Coronary artery (tissue), 2 donors: ENCODE measurements at places on chromosomes 6 and 20.

- no peak for DNase-seq
Measured at GRCh38 chr20:22582964-22583772, 1.2 kb downstream of the FOXA2 start.

DNA sequence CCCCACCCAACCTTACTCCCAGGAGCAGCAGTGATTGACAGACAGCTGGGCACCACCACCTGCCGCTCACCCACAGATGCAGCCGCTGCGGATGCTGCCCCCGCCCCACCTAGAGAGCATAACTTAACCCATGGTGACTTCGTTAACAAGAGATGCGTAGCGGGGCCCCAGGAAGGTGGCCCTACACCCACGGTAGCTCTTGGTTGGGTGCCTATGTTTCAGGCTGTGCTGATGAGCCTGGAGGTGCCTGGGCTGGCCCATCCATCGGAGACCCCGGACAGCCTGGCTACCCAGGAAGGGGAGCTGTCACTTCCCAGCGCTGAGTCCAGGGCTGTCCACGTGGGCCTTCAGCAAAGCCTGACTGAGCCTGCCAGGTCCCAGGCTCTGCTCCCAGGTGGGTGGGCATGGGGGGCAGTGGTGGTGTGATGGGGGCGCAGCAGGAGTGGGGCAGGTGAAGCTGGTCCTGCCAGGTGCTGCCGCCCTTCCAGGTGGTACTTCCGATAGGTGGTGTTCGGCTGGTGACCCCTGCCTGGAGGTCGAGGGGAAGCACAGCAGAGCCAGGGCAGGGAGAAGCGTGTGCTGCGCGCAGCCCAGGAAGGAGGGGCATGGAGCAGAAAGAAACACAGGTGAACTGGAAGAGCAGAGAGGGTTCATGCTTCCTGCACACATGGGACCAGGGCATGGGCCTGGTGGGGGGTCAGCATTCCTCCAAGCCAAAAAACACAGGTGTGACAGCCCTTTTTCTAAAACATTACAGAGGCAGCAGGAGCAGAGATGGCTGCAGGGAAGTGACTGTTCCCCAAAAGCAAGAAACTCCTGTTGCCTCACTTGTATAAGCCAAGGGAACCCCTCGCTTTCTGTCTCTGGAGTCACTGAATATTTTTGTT is 56.9 kb downstream of the SYNJ2 start:
- DNase-seq: peak; percentile 1

- no peak for DNase-seq
Measured at GRCh38 chr20:63425846-63426485, 46.5 kb downstream of the KCNQ2 start.

GRCh38 chr20:56579301-56579710 is 46.3 kb downstream of the FAM209B start:
- no peak for DNase-seq

DNA sequence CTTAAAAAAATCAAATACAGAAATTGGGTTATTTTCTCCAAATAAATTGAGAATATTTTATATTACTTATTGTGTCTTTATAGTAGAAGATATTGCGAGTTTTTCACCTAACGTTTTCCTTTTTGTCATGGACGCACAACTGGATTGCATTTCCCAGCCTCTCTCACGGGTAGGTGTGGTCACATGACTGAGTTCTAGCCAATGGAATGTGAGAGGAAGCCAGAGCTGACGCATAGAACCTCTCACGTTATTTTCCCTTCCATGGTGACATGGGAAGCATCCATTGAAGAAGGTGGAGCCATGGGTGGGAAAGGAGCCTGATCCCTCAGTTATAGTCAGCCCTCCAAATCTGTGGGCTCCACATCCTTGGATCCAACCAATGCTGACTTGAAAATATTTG is 155.9 kb upstream of the UST start:
- no peak for DNase-seq

GRCh38 chr20:50292591-50293283 is 102.1 kb downstream of the CEBPB start:
- DNase-seq: peak; percentile 94

DNA sequence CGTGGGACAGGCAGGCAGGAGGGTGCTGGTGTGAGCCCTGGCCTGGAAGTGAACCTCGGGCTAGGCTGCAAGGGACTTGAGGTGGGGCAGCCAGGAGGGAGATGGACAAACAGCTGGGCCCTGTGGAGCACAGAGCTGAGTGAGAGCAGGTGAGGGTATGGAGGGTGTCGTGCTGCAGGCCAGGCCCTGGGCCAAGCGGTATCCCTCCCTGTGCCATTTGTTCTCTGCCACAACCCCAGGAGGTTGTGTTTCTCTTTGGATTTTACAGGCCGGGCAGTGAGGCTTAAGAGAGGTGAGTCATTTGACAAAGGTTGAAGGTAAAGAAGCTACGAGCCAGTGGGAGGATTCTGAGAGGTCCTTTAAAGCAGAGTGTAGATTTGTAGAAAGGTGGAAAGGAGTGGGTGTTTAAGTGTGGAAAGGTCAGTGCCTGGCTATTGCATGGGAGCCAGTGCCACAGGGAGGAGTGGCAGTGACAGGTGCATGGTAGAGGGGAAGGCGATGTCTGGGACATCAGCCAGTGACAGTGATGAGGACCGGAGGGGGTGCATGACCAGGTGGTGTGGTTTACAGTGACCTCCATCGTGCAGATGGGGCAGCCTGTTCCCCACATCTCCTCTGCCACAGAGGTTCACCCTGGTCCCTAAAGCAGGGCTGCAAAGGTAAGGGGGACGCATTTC is 39.8 kb downstream of the GMPR start:
- DNase-seq: no peak

DNA sequence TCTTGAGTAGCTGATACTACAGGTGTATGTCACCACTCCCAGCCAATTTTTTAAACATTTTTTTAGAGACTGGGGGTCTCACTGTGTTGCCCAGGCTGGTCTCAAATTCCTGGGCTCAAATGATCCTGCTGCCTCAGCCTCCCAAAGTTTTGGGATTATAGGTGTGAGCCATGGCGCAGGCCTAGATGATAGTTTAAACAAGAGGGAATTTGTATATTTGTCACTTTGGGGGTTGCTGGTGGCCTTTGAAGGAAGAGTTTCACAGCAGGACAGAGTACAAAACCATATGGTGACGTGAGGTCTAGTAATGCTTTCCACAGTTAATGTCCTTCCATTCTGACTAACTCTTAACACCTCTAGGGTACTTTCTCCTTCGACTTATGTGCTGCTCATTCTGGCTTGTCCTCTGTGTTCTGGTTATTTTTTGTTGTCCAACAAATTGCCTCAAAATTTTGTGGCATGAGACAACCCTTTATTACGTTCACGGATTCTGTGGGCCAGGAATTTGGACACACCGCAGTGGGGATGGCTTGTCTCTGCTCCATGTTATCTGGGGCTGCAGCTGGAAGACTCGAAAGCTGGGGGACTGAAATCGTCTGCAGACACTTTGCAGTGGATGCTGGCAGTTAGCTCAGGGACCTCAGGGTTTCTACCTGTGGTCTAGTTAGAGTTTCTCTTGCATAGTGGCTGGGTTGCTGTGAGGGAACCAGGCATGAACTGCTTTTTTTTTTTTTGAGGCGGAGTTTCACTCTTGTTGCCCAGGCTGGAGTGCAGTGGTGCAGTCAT is 23.0 kb upstream of the IER3 start:
- no peak for DNase-seq

- no peak for DNase-seq
Measured at GRCh38 chr6:20700375-20700774, 166.1 kb downstream of the CDKAL1 start.

DNA sequence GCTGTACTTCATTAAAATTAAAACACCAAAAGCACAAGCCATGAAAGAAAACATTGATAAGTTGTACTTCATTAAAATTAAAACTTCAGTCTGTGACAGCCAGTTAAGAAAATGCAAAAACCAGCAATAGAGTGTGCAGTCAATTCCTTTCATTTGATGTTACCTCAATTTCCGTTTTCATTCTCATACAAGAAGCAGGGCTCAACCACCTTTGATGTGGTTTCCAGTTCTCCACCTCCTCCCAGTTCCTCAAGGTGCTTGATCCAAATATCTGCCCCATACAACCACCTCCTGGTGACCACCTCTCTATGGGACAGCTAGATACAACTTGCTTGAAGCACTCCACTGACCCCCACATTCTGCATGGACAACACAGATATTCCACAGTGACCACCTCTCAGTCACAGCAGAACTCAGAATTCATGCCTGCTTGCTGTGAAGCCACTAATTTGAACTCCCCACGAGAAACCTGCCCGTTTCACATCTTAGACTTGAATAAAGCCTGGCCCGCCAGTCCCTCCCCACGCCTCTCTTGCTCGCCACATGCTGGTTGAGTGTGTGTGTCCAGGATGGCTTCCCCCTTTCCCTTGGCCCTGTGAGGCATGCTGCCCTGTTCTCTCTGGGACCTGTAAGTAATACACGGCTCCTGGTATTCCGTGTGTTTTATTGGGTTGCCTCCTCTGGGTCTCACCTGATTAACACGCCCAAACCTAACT is 66.1 kb downstream of the FAM50B start:
- DNase-seq: no peak

DNA sequence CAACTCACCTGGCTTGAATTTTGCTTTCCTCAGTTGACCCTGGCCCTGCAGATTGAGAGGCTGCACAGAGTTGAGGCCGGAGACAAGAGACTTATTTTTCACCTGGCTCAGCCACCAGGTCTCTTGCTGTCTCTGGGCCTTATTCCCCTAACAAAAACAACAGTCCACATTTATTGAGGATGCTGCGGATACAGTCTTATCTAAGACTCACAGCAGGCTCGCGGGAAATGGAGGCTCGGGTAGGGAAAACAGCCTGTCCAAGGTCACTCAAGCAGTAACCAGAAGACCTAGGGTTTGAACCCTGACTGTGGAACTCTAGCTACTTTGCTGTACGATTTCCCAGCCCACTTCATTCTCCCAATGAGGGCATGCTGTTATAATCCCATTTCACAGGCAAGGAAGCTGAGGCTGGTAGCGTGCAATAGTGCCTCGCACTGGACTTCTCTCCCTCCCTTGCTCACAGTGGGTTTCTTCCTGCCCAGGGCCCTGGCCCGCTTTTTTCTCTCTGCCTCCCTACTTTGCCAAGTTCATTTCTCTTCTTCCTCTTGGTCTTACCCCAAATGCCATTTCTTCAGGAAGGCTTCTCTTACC is 57.7 kb downstream of the RBM38 start:
- DNase-seq: no peak

GRCh38 chr20:8389381-8390036 is 257.4 kb downstream of the PLCB1 start:
- DNase-seq: no peak

DNA sequence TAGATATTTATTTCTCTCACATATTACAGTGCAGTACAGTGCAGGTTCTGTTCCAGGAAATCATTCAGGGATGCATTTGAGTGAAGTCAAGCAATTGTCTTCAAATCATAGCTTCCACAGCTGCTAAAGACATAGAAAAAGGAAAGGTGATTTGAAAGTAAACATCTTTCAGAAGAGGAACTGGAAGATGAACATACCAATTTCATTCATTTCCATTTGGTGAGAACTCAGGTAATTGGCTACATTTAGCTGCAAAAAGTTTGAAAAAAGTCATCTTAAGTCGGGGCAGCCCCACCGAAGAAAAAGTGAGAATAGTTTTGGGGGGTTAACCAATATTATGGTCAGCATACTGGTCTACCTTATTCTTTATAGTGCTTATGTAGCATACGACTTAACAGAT is 61.4 kb upstream of the IL20RA start:
- no peak for DNase-seq

DNA sequence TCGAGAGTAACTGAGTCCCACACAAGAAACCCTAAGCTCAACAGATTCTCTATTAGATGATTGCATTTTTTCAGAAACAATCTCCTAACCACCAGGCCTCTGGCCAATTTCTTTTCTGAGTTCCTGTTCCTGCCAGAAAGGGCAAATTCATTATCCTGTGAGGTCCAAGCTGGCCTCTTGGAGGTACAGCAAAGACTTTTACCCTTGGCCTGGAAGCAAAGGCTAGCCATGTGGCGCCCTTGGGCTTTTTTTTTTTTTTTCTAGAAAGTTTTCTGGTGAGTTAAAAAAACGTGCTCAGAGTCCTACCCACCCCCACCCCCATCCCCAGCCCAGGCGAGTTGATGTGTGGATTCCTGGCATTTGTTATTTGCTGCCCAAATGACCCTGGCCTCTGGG is 59.0 kb upstream of the EEF1A1 start:
- peak; percentile 73 for DNase-seq

DNA sequence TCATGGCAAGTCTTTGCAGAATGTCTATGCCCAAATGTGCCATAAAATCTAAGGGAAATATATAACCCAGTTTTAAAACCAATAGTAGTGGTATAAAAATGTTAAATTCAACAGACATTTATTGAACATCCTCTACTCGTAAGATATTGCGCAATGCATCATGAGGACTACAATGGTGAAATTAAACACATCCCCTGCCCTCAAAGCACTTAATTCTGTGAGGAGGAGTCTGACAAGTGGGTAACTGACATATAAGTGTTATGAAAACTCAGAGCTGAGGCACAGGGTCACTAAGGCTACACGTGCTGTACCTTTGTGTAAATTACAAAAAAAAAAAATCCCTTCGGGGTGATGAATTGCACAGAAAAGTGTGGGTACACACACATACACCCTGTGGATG is 6.2 kb downstream of the PKHD1 start:
- DNase-seq: no peak

DNA sequence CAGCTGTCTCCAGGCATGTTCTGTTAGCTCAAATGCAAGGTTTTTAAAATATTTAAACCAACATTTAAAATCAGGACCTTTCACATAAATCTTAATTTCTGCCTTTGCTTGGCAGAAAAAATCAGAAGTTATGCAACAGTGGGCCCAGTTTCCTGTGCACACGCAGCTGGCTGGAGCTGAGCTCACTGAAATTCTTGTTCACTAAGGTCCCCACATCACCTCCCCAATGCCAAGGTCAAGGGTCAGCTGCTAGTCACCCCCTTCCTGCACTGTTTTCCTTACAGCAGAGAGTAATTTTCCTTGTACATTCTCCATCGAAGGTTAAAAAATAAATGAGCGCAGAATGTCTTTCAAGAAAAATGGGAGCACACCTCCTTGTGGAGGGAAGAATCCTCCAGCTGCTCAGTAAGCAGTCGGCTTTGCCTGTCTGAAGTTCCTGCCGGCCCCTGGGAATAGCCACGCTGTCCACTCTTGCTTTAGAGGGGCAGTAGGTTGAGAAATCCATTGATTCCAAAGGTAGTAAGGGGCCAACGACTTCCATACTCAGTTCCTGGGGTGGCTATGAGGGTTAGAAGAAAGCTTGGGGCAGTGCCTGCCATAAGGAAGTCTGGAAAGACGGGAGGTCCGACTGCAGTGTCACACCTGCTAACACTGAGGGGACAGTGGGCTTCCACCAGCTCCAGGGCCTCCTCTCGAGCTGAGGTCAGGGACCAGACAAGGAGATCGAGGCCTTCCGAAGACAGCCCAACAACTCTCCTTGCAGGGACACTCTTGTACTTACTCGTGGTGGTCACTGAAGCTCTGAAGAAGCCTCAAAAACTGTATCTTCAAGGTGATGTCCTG is 56.8 kb downstream of the MYH7B start:
- DNase-seq: no peak

- peak; percentile 98 for DNase-seq
Measured at GRCh38 chr6:31815025-31815838, at the start of the genes HSPA1A and HSPA1L. HSPA1A (plus strand) TSS chr6:31815543; CDS start chr6:31815757, 214 bp downstream. HSPA1L (minus strand) TSS chr6:31815283; CDS start chr6:31811972, 3,311 bp downstream.

DNA sequence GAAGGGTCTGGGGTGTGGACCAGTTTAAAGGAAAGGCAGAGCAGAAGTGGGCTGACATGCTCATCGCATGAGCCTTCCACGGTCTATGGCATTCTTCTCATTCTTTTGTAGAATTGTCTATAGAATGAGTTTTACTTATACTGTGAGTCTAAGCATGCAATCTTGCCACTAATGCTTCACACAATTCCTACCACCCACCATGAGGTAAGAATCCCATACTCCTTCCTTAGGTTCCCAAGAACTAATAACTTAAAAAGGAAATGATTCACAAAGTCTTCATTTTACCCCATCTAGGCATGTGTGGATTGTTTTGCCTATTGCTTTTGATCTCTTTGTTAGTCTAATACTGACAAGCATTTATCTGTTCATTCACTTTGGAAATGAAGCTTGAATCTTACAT is 195.2 kb downstream of the LY86 start:
- DNase-seq: no peak
